Kidney (tissue), 22 donors: ENCODE measurements at places on chromosomes 11 and 22.

GRCh38 chr11:73236205-73236765, 18.2 kb downstream of the P2RY2 start:
- no peaks in the 10 kb centered on the region for H3K27me3 ChIP-seq
- H3K4me1 ChIP-seq: no peaks in the 10 kb centered on the region
- no peaks in the 10 kb centered on the region for H3K36me3 ChIP-seq
- H3K4me3 ChIP-seq: no peak overlapping the region

DNA sequence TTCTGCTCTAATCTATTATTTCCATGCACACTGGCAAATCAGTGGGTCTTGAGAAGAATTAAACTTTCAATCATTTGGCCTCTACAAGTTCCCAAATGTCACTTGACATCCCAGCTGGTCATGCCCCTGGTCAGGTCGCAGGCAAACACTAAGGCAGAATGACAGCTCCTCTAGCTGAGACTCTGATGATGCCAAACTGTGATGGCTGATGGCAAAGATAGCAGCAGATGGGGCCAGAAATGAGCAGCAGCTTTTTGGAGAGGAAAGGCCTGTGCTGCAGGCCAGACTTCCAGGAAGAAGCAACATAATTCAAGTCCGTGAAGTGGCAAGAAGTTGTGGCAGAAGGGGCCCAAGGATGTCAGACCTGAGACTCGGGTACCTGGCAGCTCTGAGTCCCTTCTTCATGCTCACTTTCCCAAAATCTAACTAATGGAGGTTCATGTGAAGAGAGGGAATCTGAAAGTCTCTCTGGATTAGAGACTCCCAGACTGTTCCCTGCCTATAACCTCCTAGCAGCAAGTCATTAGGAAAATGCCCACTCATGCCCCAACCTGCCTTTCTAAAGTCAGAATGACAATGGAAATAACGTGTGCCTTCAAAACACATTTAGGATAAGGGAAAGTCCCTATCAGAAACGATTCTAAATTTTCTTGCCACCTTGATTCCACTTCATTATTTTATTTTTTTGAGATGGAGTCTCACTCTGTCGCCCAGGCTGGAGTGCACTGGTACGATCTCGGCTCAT, 9.4 kb upstream of the PMM1 start:
- no peaks in the 10 kb centered on the region for H3K27me3 ChIP-seq
- no peaks in the 10 kb centered on the region for H3K36me3 ChIP-seq
- DNase-seq: peak; percentile 13
- H3K4me3 ChIP-seq: no peak overlapping the region
- H3K4me1 ChIP-seq: no peaks in the 10 kb centered on the region

DNA sequence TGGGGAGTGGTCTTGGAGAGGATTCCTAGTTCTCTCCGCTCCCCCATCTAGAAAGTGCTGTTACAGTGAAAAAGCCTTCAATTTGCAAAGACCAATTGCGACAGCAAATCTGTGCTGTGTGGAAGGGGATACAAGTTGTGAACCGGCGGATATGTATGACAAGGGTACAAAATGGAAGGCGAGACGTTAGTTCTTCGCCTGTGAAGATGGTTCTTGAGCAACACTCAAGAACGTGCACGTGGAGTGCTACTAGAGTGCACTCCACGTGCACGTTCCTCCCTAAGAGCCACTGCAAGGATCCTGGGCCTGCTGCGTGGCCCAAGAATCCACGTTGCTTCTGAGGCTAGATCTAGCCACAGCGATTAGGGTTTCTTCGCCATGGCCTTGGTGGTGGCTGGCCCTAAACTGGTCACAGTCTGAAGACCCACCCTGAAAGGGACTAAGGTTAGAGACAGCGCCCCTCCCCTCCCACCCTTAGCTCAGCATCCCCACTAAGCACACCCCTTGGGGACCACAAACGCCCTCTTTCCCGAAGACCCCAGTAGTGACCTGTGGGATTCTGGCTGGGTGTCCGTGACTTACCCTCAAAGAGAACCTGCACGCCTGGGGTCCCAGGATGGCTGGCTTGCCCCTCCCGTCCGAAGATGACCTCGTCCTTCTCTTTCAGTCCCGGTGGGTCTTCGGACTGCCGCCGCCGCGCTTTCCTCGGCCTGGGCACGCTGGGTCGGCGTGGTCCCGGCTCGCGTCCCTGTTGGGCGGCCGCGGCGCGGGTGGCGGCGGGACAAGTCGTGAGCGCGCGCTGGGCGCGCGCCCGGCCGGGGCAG, 519 bp upstream of the PDE3B start:
- H3K4me3 ChIP-seq: peak overlapping the region; percentile 38
- DNase-seq: peak; percentile 91
- H3K36me3 ChIP-seq: no peaks in the 10 kb centered on the region

DNA sequence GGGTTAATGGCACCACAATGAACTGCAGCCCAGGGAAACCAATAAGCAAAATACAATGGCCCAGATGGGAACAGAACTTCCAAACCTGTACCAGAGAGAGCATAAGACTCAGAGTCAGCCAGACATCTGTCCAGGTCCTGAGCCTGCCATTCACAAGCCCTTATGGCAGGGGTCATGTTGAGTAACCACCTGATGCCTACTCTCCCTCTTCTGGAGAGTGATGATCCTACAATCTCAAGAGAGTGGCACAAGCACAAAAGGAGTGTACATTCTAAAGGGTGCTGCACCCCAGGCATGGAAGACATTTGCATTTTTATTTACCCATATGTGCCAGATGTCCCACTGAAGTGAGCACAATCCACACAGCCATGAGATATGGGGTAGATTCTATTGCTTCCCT, 10.6 kb downstream of the TENM4 start:
- H3K27me3 ChIP-seq: no peaks in the 10 kb centered on the region
- no peaks in the 10 kb centered on the region for H3K36me3 ChIP-seq
- no peaks in the 10 kb centered on the region for H3K4me1 ChIP-seq
- no peak overlapping the region for H3K27ac ChIP-seq
- H3K4me3 ChIP-seq: no peak overlapping the region
- DNase-seq: no peak

GRCh38 chr11:90219438-90219837, 3.4 kb downstream of the CHORDC1 start:
- no peak for DNase-seq
- no peaks in the 10 kb centered on the region for H3K36me3 ChIP-seq
- H3K4me3 ChIP-seq: no peak overlapping the region
- H3K4me1 ChIP-seq: peaks cover 14% of the 10 kb centered on the region
- H3K27ac ChIP-seq: no peak overlapping the region

DNA sequence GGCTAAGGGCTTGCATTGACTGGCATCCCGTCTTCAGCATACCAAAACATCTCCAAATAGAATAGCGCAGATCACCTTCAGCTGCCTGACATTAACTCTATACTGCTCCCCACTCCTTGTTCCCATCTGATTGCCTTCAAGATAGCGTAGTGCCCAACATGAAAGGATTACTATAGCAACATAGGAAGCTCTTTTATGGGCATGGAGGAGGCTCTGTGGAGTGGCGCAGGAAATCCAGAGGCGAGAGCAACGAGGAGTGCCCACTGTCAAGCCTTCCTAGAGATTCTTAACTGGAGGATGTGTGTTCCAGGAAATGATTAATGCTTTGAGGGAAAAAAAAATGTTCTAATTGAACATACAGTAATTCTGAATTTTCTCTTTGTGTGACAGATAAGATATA, 213.3 kb downstream of the CADM1 start:
- no peaks in the 10 kb centered on the region for H3K36me3 ChIP-seq
- no peaks in the 10 kb centered on the region for H3K4me1 ChIP-seq
- no peak overlapping the region for H3K4me3 ChIP-seq
- H3K27me3 ChIP-seq: no peaks in the 10 kb centered on the region
- DNase-seq: peak; percentile 59
- no peak overlapping the region for H3K27ac ChIP-seq

GRCh38 chr22:33832558-33833151, 87.6 kb downstream of the LARGE1 start:
- H3K36me3 ChIP-seq: no peaks in the 10 kb centered on the region
- H3K4me1 ChIP-seq: no peaks in the 10 kb centered on the region
- DNase-seq: no peak
- no peak overlapping the region for H3K27ac ChIP-seq
- no peak overlapping the region for H3K4me3 ChIP-seq

- DNase-seq: no peak
- H3K27ac ChIP-seq: no peak overlapping the region
- H3K27me3 ChIP-seq: no peaks in the 10 kb centered on the region
- no peaks in the 10 kb centered on the region for H3K36me3 ChIP-seq
- no peak overlapping the region for H3K4me3 ChIP-seq
These were observed 2284.5 kb downstream of the LRRC4C start for GRCh38 chr11:39174965-39175364.

DNA sequence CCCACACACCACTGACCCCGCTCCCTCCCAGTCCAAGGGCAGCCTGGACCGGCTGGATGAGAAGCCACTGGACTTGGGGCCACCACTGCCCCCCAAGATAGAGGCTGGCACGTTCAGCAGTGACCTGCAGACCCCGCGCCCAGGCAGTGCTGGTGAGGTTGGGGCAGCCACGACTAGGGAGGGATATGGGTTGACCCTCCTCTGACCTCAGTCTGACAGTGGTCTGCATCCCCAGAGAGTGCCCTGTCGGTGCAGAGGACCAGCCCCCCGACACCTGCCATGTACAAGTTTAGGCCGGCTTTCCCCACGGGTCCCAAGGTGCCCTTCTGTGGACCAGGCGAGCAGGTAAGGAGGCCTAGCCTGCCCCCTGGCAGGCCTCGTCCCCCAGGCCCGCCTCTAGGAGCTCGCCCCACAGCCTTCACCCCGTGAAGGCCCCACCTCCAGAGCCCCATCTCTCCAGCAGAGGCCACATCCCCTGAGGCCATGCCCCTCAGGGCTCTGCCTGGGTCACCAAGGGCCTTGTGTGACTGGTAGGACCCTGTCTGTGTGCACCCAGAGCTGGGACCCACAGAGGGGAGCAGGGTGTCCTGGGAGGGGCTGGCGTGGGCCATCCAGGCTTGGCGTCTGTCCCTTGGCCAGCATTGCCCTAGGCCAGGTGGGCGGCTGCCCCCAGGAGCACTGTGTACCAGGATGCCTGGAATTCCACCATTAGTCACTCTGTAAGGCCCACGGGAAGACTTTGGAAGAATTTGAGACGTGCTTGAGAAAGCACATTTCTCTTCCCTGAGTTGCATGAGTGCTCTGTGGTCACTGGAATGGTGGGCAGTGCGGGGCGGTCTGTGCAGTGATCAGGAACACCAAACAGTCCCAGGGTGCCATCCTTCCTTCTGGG, 9.4 kb downstream of the CCDC188 start:
- H3K27me3 ChIP-seq: no peaks in the 10 kb centered on the region
- no peaks in the 10 kb centered on the region for H3K36me3 ChIP-seq
- no peak for DNase-seq
- no peak overlapping the region for H3K4me3 ChIP-seq

DNA sequence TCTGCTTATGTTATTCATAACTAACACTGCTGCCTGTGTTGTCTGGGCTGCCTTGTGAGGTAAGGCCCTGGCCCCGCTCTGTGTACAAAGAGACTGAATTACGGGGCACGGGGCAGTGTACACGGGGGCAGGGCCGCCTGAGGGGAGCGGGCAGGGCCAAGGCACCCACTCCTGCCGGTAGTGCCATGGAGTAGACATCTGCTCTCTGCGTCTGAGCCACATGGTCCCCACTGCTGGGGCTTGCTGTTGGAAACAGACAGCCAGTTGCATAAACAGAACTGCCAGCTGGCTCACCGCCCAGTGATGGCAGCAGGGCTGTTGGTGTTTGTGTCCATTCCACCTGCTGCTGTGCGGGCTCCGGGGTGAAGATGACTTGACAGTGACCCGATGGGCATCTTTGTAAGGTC, 19.8 kb downstream of the FAM118A start:
- H3K27ac ChIP-seq: no peak overlapping the region
- no peak overlapping the region for H3K4me3 ChIP-seq
- H3K27me3 ChIP-seq: no peaks in the 10 kb centered on the region
- DNase-seq: no peak

DNA sequence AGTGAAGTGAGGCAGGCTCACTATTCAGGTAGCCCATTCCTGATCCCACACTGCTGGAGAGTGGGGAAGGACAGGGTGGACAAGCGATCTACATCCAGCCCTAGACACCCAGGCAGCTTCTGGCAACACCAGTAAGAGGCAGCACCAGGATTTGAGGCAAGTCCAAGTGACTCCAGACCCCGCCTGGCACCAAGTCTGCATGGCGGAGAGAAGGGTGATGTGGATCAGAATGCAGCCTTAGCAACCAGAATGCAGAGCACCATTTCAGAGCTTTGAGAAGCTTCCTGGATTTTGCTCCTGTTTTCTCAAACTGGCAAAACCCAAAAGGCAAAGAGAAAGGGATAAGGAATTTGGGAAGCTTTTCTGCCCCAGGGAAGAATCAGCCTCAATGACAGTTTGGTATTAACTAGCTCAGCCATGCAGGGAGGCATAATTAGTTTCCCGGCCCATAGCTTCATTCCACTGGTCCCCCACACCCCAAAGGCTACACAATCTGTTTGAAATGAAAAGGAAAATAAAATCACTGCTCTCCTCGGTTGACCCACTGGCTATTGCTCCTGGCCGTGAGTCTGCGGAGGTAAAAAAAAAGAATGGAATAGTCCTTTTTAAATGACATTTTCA, 17.3 kb downstream of the GALNT18 start:
- no peak overlapping the region for H3K4me3 ChIP-seq
- H3K27ac ChIP-seq: no peak overlapping the region
- H3K27me3 ChIP-seq: no peaks in the 10 kb centered on the region

DNA sequence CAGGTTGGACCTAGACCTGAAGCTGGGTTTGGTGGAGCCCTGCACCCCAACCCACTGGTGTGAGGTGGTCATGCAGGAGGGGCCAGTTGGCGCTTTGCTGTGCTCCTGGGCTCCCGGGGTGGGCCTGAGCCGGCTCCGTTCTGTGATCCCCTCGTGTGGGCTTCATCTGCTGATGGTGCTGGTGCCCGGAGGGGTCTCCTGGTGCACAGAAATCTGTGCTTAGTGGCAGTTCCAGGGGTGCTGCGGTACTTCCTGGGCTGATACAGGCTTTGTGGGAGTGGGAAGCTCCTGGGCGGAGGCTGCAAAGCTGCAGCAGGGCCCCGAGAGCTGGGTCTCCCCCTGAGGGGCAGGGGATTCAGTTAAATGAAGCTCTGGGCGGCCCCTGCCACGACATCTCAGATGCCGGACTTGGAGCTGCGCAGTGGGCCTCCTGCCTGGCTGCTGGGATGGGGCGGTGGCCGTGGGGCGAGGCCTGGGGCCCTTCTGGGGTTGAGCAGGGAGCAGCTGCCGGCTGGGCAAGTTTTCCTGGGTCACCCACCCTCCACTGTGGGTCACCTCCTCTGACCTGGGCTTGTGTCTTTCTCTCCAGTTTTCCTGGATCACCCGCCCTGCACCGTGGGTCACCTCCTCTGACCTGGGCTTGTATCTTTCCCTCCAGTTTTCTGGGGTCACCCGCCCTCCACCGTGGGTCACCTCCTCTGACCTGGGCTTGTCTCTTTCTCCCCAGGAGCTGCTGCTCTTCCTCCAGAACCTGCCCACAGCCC, 410.5 kb downstream of the TBC1D22A start:
- no peaks in the 10 kb centered on the region for H3K4me1 ChIP-seq
- H3K36me3 ChIP-seq: no peaks in the 10 kb centered on the region
- no peak overlapping the region for H3K4me3 ChIP-seq
- DNase-seq: peak; percentile 42
- H3K27me3 ChIP-seq: no peaks in the 10 kb centered on the region

- DNase-seq: peak; percentile 82
- no peak overlapping the region for H3K27ac ChIP-seq
- H3K4me3 ChIP-seq: no peak overlapping the region
- H3K27me3 ChIP-seq: no peaks in the 10 kb centered on the region
- no peaks in the 10 kb centered on the region for H3K36me3 ChIP-seq
These were observed 42.0 kb downstream of the FAM83F start for GRCh38 chr22:40036591-40037225.

- no peaks in the 10 kb centered on the region for H3K36me3 ChIP-seq
- no peaks in the 10 kb centered on the region for H3K27me3 ChIP-seq
- no peak overlapping the region for H3K4me3 ChIP-seq
- H3K27ac ChIP-seq: no peak overlapping the region
These were observed 766 bp downstream of the IZUMO1R start for GRCh38 chr11:94305146-94305545.
